Ovary (tissue), 10 donors: ENCODE measurements at places on chromosomes 16 and 17. TPM values are rescaled to one million over a fixed set of nuclear protein-coding genes. Genes with fewer than 3 reads are reported as not detected.
A peak's percentile ranks its signal among the peaks of the same experiment; 100 is the strongest.

GRCh38 chr16:49503256-49504022 is 129.8 kb downstream of the C16orf78 start:
- no peaks in the 10 kb centered on the region for H3K4me1 ChIP-seq
- H3K36me3 ChIP-seq = no peaks in the 10 kb centered on the region
- DNase-seq = no peak
- no peak overlapping the region for H3K4me3 ChIP-seq
- no peaks in the 10 kb centered on the region for H3K27me3 ChIP-seq
- H3K27ac ChIP-seq = no peak overlapping the region

GRCh38 chr16:30875871-30876801 is 17.7 kb downstream of the BCL7C start:
- peak overlapping the region; percentile 97 for H3K4me3 ChIP-seq
- peaks cover 9% of the 10 kb centered on the region for H3K4me1 ChIP-seq
- no peaks in the 10 kb centered on the region for H3K27me3 ChIP-seq

GRCh38 chr17:72466199-72466598 is 345.4 kb downstream of the SOX9 start:
- H3K27me3 ChIP-seq = no peaks in the 10 kb centered on the region
- H3K4me1 ChIP-seq = no peaks in the 10 kb centered on the region
- DNase-seq = no peak
- no peak overlapping the region for H3K4me3 ChIP-seq
- no peaks in the 10 kb centered on the region for H3K36me3 ChIP-seq

DNA sequence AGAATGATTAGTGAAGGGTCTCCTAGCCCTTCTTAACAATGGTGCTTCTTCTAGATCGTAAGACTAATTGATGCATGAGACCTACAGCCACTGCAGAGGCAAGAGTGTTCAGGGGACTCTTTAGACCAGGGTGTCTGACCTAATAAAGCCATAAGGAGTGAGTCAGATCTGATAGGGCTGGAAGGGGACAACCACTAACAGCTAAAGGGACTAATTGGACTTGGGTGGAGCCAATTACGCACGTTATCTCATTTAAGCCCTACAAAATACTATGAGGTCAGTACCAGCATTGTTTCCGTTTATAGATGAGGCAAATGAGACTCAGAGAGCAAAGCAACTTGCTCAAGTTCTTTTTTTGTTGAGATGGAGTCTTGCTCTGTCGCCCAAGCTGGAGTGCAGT is 14.5 kb upstream of the RNF222 start:
- H3K4me1 ChIP-seq = no peaks in the 10 kb centered on the region
- no peak overlapping the region for H3K4me3 ChIP-seq
- no peak overlapping the region for H3K27ac ChIP-seq
- no peak for DNase-seq

DNA sequence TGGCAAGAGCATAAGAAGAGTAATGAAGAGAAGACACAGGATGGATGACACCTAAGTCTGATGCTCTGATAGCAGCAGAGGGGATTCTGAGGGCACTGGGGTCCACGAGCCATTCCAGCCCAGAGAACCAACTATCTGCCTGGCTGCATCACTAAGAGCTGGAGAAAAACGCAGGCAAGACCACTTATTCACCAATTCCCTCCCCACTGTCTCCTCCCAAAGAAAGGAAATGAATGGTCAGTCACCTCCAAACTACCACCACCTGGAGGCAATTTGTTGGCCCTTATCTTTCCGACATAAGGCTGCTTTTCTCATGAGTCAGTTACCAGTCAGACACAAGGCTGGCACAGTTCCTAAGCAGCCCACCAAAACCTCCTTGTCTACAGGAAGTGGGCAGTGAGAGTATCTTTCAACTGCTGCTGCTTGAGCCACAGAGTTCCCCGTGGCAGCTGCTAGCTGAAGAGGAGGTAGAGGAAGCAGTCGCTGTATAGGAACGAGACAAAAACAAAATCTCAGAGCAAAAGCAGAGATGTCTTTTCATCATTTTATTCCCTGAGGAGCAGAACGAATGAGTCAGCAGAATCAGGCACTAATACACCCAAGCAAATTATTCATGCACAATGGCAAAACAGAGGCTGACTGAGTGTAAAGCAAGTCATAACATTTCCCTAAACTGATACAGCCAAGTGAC is 111.1 kb downstream of the SMG6 start:
- H3K36me3 ChIP-seq = no peaks in the 10 kb centered on the region
- H3K27ac ChIP-seq = no peak overlapping the region
- H3K4me3 ChIP-seq = no peak overlapping the region

DNA sequence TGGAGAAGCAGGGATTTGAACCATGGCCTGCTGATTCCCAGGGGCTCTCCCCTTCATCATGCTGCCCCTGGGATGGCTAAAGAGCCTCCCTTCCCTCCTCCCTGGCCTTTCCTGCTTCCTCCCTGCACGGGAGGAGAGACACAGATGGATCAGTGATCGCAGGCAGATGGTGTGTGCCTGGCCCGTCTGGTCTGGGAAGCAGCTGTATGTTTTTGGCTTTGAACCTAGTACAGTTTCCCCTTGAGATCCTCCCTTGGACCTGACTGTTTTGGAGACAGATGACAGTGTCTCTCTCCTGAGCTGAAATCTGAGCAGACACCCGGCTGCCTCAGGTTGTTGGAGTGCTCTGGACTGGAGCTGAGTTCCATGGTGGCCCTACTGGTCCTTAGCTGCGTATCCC is 29.0 kb upstream of the ATP2C2 start:
- H3K4me1 ChIP-seq = no peaks in the 10 kb centered on the region
- DNase-seq = no peak
- H3K27me3 ChIP-seq = no peaks in the 10 kb centered on the region
- no peaks in the 10 kb centered on the region for H3K36me3 ChIP-seq
- H3K4me3 ChIP-seq = no peak overlapping the region

- H3K27ac ChIP-seq = no peak overlapping the region
- no peak overlapping the region for H3K4me3 ChIP-seq
- no peaks in the 10 kb centered on the region for H3K4me1 ChIP-seq
- no peaks in the 10 kb centered on the region for H3K27me3 ChIP-seq
Observed at GRCh38 chr17:63927464-63928171, 4.5 kb downstream of the CD79B start.

OR3A3 gene
- not detected for total RNA-seq

SHISA6 gene
- total RNA-seq = 0.40 TPM
